Smooth muscle cell of bladder (primary cell): ENCODE measurements at places on chromosomes 6 and 20. TPM values are rescaled to one million over a fixed set of nuclear protein-coding genes. Genes with fewer than 3 reads are reported as not detected.

GPR6 gene
- total RNA-seq, result not detected in 2 replicates

FAM217A gene
- not detected in 2 replicates for total RNA-seq

EFCAB8 gene
- total RNA-seq, result 0.28 TPM in 2 replicates

PAK1IP1 gene
- total RNA-seq, result 14.1 and 19.8 TPM in 2 replicates
